Myocyte (in vitro differentiated cells): ENCODE measurements at places on chromosomes 16 and 17.

DNA sequence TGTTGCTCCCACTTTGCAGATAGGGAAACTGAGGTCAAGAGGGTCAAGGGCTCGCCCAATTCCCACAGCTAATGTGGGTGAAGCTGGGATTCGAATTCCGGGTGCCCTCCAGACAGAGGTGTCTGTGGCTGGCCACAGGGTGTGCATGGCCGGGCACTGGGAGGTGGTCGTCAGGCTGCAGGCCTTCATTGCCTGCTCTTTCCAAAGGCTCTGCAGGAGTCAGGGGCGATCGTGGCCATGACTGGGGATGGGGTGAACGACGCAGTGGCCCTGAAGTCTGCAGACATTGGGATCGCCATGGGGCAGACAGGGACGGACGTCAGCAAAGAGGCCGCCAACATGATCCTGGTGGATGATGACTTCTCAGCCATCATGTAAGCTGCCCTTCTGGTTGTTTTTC is 49.8 kb downstream of the MEAK7 start:
- no peak for DNase-seq

GRCh38 chr17:61097781-61098180 is 301.9 kb upstream of the TBX2 start:
- DNase-seq = no peak

GRCh38 chr16:81366316-81366932 is 51.7 kb downstream of the GAN start:
- peak; percentile 53 for DNase-seq

DNA sequence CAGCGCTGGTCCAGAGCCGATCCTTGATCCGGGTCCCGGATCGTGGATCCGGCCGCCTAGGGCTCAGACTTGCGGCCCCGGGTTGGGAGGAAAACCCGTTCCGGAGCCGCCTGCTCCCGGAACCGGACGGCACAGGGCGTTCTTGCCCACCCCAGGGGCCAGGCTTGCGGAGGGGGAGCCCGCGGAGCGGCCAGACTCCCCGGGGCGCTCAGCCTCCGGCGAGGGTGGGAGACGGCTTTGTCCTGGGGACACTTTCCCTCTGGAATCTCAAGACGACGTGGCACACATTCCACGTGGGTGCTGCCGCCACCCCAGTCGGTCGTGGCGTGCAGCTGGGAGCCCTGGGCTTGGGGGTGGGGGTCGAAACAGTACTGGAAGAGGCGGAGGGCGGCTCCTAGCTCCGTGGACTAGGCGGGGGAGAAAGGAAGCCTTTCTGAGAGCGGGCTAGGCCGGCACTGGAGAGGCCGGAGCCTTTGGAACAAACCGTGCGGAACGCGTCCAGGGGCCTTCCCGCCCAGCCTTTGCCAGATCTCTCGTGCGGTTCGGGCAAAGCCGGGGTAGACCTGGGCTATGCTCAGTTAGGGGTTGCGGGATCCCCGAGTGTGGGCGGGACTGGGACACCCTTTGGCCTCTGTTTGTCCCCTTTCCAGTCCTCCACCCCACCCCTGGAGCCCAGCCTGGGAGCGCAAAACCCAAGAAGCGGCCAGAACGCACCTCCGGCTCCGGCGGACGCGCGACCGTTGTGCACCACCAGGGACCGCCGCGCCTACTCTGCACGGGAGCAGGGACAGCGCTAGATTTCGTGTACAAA is 26.5 kb downstream of the SREBF1 start:
- no peak for DNase-seq

DNA sequence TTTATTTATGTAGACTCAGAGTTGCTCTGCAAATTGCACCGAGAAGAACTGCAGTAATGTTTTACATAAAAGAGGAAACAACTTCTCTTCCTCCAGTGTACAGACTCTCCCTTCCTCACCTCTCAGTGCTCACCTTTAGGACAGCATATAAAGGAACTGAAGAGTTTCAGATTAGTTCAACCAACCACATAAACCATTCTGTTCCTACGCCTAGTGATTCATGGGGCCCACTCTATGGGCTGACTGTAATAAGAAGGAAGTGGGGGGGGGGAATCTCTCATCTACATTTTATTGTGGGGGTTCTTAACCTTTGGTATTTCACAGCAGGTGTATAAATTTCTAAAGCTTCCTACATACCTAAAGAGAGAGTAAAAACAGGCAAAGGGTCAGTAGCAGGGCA is 18.3 kb downstream of the ZSWIM7 start:
- no peak for DNase-seq

DNA sequence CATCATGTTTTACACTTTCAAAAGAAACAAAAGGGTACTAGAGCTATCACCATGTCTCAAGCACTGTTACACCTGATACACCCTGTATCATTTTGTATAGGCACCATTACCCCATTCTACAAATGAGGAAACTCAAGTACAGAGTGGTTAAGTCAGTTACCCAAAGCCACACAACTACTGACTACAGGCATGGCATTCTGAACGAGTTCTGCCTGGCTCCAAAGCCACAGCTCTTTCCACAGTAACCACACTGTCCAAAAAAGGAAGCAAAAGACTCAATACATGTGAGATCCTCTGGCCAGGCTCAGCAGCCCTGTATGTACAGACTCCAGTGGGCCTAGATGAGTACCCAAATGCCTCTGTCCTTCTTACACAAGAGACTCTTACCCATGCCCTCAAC is 4.7 kb downstream of the DYNC1LI2 start:
- DNase-seq = peak; percentile 88

- no peak for DNase-seq
These were observed 18.5 kb upstream of the ARHGAP27 start for GRCh38 chr17:45451131-45451530.

- no peak for DNase-seq
These were observed 4.0 kb downstream of the NUPR1 start for GRCh38 chr16:28534542-28535373.

DNA sequence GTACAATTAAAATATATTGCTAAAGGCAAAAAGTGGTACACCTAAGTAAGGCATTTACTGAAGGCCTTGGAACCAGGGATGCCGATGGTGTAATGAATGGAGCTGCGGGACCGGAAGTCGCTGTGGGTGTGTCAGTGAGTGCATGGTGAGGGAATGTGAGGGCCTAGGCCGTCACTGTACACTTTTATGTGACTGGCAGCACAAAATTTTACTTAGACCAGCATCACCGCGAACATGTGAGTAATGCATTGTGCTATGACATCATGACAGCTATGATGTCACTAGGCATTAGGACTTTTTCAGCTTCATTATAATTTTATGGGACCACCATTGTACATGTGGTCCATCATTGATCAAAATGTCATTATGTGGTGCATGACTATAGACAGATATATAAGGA is 14.7 kb downstream of the ALOX15B start:
- no peak for DNase-seq

GRCh38 chr17:39104657-39105056 is 46.8 kb downstream of the PLXDC1 start:
- no peak for DNase-seq

GRCh38 chr17:15510361-15510760 is 42.9 kb upstream of the CDRT4 start:
- DNase-seq = peak; percentile 69

GRCh38 chr17:30858556-30859250 is 26.9 kb downstream of the ATAD5 start:
- peak; percentile 32 for DNase-seq

GRCh38 chr16:87056083-87056482 is 261.1 kb downstream of the C16orf95 start:
- peak; percentile 28 for DNase-seq

- peak; percentile 87 for DNase-seq
These were observed 12.3 kb upstream of the UBE2I start for GRCh38 chr16:1297018-1297696.

- no peak for DNase-seq
These were observed 40.0 kb downstream of the RFFL start for GRCh38 chr17:35023538-35023937.

- no peak for DNase-seq
These were observed 4.3 kb downstream of the ACSM3 start for GRCh38 chr16:20768121-20768520.

DNA sequence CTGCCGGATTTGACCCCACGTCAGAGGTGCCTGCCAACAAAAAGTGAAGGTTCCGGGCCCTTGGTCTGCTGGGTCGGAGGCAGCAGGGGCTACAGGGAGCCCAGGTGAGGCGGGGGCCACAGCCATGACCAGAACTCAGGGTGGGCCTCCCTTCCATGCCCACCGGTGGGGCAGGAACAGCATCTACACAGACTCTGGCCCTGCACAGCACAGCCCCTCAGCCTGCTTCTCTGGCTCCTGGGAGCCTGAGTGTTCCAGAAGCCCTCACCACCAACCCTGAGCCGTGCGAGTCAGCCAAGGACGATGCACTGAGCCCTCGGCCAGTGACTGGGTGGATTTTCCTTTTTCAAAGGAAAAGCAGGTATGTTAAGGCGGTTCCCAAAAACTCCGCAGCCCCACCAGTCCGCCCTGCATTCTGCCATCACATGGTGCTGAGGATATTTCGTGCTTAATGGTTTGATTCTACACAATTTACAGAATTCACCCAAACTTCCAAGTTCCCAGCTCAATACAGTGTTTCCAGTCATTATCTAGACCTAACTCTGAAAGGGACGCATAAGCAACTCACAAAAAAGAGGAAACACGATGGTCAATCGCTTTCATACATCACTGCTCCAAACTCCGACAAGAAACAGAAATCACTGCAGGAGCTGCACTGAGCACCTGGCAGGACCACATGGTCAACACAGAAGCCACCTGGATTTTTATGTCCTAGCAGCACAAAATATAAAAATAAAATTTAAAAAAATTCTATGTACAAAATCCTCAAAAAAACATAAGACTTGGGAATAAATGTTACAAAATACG is 19.4 kb upstream of the C16orf95 start:
- no peak for DNase-seq

DNA sequence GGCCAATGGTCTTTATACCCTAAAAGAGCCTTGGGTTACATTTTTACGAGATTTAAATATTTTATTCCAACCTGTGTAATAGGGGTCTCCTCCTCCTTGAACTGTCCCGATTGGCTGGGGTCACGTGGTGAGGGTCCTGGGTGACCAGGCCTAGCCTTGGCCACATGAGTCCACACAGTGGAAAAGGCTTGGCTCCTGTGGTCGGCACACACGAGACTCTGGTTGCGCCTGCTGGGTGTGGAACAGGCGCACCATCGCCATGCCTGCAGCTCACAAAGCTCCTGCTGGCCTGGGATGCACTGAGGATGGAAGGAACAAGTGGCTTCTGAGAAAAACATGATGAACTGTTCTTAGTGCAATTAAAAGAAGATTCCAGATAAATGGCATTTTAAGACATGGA is 103.9 kb upstream of the ZNF750 start:
- no peak for DNase-seq

- peak; percentile 28 for DNase-seq
These were observed 140.4 kb downstream of the RGS9 start for GRCh38 chr17:65277576-65277975.

- DNase-seq = no peak
These were observed 62.6 kb downstream of the PLCG2 start for GRCh38 chr16:81841722-81842121.

- no peak for DNase-seq
These were observed 22.5 kb downstream of the CENPX start for GRCh38 chr17:81999976-82000802.

DNA sequence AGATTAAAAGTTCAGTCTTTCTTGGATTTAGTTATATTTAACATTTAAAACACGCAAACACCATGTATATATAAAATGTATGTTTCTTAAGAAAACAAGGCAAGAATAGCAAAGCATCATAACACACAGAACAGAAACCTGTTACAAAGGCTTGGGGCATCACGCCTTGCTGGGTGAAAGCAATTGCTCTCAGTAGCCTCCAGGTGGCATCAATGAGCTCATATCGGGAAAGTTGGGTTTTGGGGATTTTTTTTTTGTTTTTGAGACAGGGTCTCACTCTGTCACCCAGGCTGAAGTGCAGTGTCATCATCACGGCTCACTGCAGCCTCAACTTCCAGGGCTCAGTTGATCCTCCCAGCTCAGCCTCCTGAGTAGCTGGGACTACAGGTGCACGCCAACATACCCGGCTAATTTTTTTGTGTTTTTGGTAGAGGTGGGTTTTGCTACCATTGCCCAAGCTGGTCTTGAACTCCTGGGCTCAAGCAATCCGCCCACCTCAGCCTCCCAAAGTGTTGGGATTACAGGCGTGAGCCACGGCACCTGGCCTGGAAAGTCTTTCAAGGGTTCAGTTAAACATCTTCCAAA is 56.9 kb downstream of the CYB5D2 start:
- peak; percentile 41 for DNase-seq

- DNase-seq = peak; percentile 86
These were observed 2.9 kb downstream of the RNF213 start for GRCh38 chr17:80263253-80264204.

DNA sequence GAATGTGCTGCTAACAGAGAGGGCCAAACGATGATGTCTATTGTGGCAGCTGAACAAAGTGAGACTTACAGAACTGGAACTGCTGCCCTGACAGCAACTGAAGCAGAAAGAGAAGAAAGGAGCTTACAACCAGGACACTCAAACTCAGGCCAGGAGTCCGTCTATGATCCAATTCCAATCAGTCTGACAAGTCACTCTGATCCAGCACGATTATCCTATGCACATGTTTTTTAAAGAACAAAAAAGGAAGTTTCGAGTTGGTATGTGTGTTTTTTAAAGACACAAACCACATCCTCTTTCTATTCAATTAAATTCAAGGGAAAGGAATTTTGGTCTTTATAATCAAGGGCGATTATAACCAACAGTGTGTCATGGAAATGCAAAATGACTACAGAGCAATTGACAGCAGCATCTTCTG is 42.4 kb upstream of the MTMR4 start:
- no peak for DNase-seq

DNA sequence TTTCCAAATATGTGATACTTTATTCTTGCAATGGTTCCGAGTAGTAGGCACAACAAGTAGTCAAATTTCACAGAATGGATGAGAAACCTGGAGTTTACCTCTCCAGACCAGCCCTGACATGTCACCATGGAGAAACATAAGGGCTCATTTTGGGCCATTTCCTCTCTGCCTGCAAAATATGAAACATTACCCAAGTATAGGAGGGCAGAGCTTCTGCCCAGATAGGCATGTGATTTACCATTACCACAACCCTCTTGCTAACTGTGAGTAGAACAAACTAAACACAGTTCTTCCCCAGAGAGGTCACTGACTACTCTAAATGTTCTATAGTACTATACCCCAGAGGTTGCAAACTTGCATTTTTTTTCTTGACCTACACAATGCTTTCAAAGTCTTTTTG is 15.7 kb upstream of the KPNB1 start:
- no peak for DNase-seq

GRCh38 chr17:65158041-65158440 is 20.9 kb downstream of the RGS9 start:
- DNase-seq = no peak

DNA sequence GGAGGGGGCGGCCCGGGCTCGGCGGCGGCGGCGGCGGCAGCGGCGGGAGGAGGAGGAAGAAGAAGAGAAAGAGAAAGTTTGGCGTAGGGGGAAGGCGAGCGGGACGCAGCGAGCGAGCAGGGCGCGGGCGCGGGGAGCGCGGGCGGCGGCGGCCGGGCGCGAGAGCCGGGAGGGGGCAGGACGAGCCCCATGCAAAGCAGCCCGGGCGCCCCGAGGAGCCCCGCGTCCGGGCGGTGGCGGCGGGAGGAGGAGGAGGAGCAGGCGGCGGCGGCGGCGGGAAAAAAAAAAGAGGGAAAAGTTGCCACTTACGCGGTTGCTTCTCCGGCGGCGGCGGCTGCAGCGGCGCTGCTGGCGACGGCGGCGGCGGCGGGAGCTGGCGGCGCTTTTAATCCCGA is 10.3 kb upstream of the ZFHX3 start:
- DNase-seq = peak; percentile 57
